ENCODE measurements at places on chromosomes 11 and 22.

GRCh38 chr11:47564933-47565339 lies 463 bp upstream of the PTPMT1 start:
- no peak for DNase-seq

- DNase-seq = no peak
Measured at GRCh38 chr22:39997939-39998726, 3.4 kb downstream of the FAM83F start.

- no peak for DNase-seq
Measured at GRCh38 chr11:68433541-68433940, 27.0 kb upstream of the PPP6R3 start.

- DNase-seq = no peak
Measured at GRCh38 chr11:28820296-28820989, 712.3 kb downstream of the METTL15 start.

DNA sequence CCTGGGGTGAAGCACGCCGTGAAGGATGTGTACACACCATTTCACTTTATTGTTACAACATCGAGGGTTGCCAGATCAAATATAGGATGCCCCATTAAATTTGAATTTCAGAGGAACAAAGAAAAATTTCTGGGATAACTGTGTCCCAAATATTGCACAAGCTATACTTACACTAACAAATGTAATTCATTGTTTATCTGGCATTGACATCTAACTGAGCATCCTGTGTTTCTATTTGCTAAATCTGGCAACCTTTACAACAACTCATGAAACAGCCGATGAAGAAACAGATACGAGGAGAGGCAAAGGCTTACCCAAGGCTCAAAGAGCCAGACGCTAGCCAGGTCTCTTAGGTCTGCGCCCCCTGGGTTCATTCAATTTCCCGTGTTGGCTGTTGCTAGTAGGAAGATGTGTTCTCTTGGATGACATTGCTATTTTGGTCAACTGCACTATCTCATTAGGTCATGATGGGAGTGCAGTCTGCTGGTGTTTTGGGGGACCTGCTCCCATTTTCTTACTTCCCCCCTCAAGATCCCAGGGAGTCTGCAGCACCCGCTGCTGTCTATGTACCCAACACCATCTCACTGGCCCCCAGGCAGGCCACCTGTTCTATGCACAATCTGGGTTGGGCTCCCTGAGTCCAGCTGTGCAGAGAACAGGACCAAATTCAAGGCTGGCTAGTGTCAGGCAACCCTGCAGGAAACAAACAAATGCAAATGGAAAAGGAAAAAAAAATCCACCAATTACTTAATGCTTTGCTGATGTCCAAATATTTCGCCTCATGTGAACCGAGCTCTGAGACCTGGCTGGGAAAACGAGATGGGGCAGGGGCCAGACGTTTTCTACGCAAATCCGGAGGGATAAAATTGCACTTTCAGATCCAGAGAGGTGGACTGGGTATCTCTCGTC lies 560.9 kb downstream of the MIAT start:
- no peak for DNase-seq

DNA sequence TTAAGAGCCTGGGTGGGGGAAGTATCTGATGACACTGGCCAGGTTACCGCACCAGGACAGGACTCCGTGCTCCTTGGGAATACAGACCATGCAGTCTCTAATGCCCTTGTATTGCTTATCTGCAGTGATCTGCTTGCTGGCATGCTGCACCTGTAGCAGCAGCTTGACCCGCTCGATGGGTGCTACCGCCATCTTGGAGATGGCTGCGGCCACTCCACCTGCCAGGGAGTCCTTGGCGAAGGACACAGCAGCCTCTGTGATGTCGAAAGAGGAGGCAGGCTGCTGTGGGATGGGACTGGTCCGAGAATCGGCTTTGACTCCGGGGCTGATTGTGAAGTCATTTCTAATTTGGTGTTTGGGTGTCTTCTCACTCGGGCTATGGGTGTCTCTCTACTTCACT lies 3.1 kb downstream of the WBP2NL start:
- DNase-seq = no peak

DNA sequence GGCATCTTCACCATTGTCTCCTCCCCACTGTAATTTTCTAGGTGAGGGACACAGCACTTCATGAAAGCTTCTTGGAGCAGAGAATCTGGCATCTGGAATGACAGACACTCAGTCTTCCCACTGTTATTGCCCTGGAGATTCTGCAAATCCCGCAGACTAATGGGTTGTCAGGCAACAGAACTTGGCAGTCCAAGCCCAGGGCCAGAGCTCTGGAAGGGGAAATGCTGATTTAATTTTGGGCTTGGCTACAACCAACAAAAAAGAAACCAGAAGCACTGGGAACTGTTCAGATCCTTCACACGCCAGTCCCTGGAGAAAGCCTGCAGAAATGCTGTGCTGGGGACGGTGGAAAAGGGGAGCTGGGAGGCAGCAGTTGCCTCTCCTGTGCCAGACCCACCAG lies 71.5 kb upstream of the BID start:
- DNase-seq = no peak

DNA sequence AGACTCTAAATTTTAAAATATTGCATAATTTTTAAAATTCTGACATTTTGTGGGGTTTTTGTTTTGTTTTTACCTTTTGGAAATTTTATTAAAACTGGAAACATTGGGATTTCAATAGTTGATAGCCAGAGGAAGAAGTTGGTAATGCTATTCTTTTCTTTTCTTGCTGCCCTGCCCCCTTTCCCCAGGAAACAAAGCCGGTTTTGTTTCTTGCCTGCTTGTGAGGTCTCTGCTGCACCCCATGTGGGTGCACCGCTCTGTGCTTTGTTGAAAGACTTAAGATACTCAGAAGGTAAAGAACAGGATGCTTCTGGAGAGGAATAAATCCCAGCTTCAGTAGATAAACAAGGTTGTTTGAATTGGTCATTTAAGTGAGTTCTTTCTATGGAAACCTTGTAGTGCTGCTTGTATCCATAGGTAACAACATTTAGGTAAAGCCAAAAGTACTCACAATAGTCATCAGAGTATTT lies 87.5 kb downstream of the YAP1 start:
- no peak for DNase-seq

DNA sequence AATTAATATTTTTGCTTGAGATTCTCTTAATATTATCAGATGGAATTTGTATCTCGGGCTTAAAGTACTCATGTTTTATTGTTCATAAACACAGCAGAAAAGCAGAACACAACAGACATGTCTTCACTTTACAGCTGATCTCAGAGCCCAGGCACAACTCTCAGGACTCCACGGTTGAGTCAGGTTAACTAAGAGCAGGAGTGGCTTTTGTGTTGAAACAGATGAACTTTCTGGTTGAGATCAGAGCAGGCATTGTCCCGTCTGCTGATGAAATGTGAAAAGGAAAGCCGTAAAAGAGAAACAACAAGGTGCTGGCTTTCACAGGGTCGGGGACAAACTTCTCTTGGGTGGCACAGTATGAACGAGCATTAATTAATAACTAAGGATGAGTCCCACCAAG lies 49.0 kb downstream of the JHY start:
- no peak for DNase-seq

DNA sequence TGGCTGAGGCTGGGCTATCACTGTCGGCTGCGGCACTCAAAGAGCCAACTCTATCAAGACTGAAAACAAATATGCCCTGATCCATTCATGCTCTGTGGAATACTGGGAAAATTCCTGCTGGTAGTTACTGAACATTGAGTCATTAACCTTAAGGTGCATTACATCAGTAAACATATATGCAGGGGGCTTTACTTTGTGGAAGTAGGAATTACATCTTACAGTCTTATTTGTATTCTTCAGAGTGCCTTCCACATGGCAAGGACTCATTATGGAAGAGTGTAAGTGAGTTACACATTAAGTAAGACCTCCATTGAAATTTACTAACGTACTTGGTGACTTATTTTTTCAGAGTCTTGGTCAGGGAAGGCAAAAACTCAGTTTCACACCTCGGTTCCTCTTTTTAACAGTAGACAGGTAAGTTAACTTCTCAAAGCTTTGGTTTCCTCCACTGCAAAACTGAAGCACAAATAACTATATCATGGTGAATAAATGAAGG lies 4.5 kb downstream of the OR5B21 start:
- no peak for DNase-seq

GRCh38 chr22:45580726-45581381 lies 78.2 kb downstream of the FBLN1 start:
- no peak for DNase-seq

GRCh38 chr22:44627521-44628139 lies 74.4 kb upstream of the PRR5 start:
- DNase-seq = no peak

- DNase-seq = no peak
Measured at GRCh38 chr11:96337541-96338431, 5.2 kb downstream of the MAML2 start.

- no peak for DNase-seq
Measured at GRCh38 chr22:42376711-42377554, 55.3 kb downstream of the NFAM1 start.

DNA sequence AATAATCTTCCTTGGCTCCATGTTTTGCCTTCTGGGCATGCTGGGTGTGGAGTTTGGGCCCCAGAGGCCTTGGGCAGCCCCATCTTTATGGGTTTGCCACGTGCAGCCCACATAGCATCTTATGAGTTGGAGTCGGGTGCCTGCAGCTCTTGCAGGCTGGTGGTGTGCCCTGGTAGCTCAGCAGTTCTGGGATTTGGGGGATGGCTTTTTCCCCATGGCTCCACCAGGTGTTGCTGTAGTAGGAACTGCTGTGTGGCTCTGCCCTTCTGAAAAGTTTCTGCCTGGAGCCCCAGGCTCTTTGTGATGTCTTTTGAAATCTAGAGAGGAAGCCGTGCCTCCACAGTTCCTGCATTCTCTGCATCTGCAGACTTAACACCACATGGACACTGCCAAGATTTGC lies 16.8 kb downstream of the EED start:
- DNase-seq = no peak

- no peak for DNase-seq
Measured at GRCh38 chr11:73262851-73263495, 9.2 kb upstream of the P2RY6 start.

DNA sequence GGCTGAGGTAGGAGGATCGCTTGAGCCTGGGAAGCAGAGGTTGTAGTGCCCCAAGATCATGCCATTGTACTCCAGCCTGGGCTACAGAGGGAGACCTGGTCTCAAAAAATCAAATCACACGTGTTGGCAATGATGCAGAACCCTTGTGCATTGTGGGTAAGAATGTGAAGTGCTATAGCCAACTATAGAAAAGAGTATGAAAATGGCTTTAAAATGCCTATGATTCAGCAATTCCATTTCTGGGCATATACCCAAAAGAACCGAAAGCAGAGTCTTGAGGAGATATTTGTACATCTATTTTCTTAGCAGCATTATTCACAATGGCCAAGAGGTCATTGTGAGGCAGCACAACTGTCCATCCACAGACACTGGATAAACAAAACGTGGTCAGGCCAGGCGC lies 2.6 kb upstream of the FADS3 start:
- no peak for DNase-seq

DNA sequence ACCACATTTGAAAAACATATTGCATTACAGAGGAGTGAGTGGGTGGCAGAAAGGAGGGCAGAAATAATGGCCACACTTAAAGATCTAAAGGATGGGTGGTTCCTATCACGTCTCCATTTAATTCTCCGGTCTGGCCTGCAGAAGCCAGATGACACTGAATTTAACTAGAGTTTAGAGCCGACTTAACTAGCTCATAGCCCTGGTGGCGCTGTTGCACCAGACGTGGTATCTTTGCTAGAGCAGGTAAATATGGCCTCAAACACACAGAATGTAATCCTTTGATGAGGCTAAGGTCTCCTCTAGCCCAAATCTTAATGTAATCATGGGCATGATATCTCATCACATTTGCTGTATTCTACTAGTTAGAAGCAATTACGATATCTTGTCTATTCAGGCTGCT lies 51.5 kb upstream of the GAL start:
- DNase-seq = peak; percentile 4

DNA sequence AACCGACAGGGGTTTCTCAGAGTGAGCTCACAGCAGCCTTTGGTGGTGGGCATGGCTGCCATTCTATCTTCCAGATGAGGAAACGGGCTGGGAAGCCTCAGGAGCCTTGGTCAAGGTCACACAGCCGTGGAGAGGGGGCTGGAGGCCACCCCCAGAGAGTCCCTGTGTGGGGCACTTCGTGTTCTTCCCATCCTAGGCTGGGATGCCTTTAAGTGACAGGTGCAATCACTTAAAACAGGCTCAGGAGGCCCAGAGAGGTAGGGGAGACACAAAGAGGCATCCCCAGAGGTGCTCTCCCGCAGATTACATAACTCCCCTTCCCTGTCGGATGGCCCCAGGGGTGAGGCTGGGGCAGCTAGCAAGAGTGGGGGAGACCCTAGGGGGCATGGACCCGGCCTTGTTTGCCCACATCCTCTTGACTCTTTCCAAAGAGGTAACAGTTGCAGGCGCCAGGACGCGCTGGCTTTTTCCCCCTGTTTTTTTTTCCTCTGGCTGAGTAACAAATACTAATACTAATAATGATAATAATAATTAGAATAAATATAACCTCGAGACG lies 17.5 kb upstream of the SHISAL1 start:
- no peak for DNase-seq

- no peak for DNase-seq
Measured at GRCh38 chr11:2862395-2863275, 22.9 kb downstream of the CDKN1C start.

DNA sequence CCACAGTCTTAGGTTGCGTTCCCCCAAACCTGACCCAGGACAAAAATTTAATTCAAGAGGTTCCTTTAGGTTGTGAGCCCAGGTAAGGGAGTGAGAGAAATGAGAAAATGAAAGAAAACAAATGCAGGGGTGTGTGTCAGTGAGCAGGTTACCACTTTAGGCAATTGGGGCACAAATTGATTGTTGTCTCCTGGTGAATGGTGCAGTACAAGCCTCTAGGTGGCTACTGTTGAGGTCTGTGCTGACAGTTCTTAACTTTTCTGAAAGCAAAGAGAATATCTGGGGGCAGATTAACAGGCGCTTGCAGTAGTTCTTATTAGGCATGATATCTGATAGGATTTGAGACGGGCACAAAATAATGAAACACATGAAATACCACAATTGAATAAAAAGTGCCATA lies 894.6 kb downstream of the FAM181B start:
- no peak for DNase-seq

DNA sequence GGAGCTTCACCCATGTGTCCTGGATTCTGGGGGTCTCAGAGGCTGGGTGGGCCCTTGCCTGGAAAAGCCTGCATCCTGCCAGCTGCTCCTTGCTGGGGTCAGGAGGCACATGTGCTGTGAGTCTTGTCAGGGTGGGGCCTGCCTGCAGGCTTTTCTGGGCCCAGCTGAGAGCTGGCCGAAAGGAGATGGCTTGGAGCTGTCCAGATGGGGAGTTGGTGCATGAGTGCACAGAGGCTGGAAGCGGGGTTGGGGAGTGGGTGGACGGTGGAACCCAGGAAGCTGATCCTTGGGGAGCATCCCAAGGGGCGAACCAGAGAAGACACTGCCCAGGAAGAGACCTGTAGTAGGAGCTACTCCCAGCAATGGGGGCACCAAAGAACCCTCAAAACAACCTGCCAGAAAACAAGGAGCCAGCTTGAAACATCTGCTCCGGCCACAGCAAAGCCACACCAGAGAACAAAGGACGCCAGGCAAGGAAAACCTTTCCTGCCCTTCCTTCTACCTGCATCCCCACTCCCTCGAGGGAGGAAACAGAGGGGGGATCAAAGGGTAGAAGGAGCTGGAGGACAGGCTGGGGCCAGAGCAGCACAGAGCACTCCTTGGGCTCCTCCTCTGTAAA lies 8.2 kb upstream of the KCTD17 start:
- no peak for DNase-seq
